H1 (cell line): ENCODE measurements at places on chromosomes 12 and 14. TPM values are rescaled to one million over a fixed set of nuclear protein-coding genes. Genes with fewer than 3 reads are reported as not detected.

SLC16A7 gene
- 2.9 and 4.3 TPM in 2 replicates for total RNA-seq

WNT1 gene
- not detected in 2 replicates for total RNA-seq

GPR162 gene
- total RNA-seq, result 8.6 and 8.8 TPM in 2 replicates

ACRBP gene
- 0.80 and 1.2 TPM in 2 replicates for total RNA-seq

SLC17A8 gene
- 0.11 and 0.30 TPM in 2 replicates for total RNA-seq

ANKRD52 gene
- 34.1 and 36.3 TPM in 2 replicates for total RNA-seq

LIN7A gene
- 17.8 and 22.0 TPM in 2 replicates for total RNA-seq

APOLD1 gene
- total RNA-seq, result 0.34 and 0.71 TPM in 2 replicates

CLMN gene
- 7.6 and 8.2 TPM in 2 replicates for total RNA-seq

FAM177A1 gene
- 32.0 and 34.0 TPM in 2 replicates for total RNA-seq

GPRC5A gene
- total RNA-seq, result 1.0 and 1.5 TPM in 2 replicates

- no peak overlapping the region for H3K4me3 ChIP-seq
- H3K27ac ChIP-seq, result no peak overlapping the region
- H3K27me3 ChIP-seq, result no peaks in the 10 kb centered on the region
- no peaks in the 10 kb centered on the region for H3K36me3 ChIP-seq
- no peaks in the 10 kb centered on the region for H3K4me1 ChIP-seq
- no peak for DNase-seq
These were observed 139.6 kb downstream of the PRKD1 start for GRCh38 chr14:29788093-29788492.

DNA sequence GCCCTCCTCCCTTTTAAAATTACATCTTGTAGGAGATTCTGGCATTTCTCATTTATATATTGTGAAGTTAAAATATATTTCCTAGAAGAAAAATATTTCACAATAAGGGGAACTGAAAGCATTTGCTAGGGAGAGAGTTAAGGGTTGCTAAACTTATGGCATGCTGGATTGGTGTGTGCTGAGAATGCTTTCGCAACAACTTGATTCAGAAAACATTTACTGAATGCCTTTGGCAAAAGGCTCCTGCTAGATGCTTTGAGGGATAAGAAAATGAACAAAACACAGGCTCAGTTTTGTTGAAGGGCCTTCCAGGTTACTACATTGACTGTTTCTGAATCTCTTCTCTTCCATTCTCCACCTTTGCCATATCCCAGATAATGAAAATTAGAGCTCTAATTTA lies 67.5 kb downstream of the DIP2B start:
- DNase-seq, result no peak
- no peaks in the 10 kb centered on the region for H3K36me3 ChIP-seq
- H3K4me3 ChIP-seq, result no peak overlapping the region
- no peak overlapping the region for H3K27ac ChIP-seq
- H3K4me1 ChIP-seq, result peaks cover 19% of the 10 kb centered on the region

- peaks cover 4% of the 10 kb centered on the region for H3K4me1 ChIP-seq
- H3K4me3 ChIP-seq, result no peak overlapping the region
- no peaks in the 10 kb centered on the region for H3K36me3 ChIP-seq
- H3K27ac ChIP-seq, result no peak overlapping the region
These were observed 1.8 kb downstream of the JAG2 start for GRCh38 chr14:105166571-105167302.

GRCh38 chr12:111316671-111317070 lies 52.2 kb downstream of the PHETA1 start:
- no peak overlapping the region for H3K27ac ChIP-seq
- no peaks in the 10 kb centered on the region for H3K36me3 ChIP-seq
- no peak overlapping the region for H3K4me3 ChIP-seq
- H3K4me1 ChIP-seq, result no peaks in the 10 kb centered on the region
- H3K27me3 ChIP-seq, result no peaks in the 10 kb centered on the region

- H3K36me3 ChIP-seq, result no peaks in the 10 kb centered on the region
- no peak for DNase-seq
- no peak overlapping the region for H3K27ac ChIP-seq
- no peaks in the 10 kb centered on the region for H3K4me1 ChIP-seq
These were observed 40.2 kb downstream of the DACT1 start for GRCh38 chr14:58677996-58678395.

DNA sequence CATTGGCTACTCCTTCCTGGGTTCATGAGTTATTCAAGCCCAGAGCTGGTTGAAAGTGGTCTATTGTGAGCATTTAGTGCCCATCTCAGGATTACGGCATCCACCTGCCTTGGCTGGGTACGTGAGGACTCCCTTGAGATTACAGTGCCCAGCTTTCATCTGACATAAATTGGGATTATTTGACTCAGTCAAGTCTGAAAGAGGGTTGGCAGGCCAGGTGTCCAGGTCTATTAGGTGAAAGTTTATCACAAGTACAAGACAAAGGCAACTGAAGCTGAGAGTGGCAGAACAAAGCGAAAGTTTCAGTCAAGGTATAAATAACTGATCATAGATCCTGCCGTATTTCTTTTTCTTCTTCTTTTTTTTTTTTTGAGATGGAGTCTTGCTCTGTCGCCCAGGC lies 84.6 kb upstream of the ATF7IP start:
- H3K36me3 ChIP-seq, result no peaks in the 10 kb centered on the region
- H3K27me3 ChIP-seq, result peaks cover 48% of the 10 kb centered on the region
- no peak overlapping the region for H3K4me3 ChIP-seq
- H3K27ac ChIP-seq, result no peak overlapping the region
- peaks cover 3% of the 10 kb centered on the region; the same call in 1 of the 2 replicates for H3K4me1 ChIP-seq
- DNase-seq, result no peak

DNA sequence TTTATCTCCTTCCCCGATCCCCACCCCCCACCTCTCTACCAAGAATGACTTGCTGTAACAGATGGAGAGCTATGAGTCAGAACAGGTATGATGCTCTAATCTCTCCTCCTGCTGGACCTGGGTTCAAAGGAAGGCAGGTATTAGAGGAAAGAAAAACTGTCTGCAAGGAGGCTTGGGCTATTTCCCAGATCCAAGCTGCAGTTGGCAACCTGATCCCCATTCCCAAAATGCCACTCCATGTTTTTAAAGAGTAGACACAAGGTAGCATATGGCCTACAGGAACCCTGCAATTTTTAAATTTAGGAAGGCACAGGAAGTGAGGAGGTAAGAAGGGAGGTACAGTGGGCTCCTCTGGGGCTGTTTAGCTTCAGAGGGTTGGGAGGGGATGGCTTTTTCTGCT lies 33.0 kb downstream of the SRRM4 start:
- no peaks in the 10 kb centered on the region for H3K27me3 ChIP-seq
- H3K4me1 ChIP-seq, result no peaks in the 10 kb centered on the region; the same call in 1 of the 2 replicates
- no peaks in the 10 kb centered on the region for H3K36me3 ChIP-seq
- DNase-seq, result no peak

DNA sequence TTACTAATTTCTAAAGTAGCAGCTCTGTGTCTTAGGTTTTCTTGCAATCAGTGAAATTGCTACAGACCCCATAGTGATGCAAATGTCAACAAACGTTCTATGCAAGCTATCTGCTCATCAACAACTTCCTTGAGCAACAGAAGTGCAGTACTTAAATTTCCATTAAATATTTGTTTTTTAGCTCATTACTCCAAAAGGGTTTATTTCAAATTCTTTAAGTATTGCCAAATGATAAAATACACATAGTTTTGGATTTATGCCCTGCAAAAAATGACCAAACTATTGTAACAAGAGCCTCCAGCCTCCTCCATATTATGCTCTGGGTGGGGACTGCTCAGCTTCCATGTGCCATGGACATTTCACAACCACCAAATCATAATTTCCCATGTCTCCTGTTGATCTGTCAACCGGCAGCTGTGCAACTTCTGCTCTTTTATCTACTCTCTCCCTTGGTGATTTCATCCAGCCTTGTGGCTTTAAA lies 4.4 kb downstream of the BDKRB1 start:
- H3K27me3 ChIP-seq, result no peaks in the 10 kb centered on the region
- no peak for DNase-seq
- no peaks in the 10 kb centered on the region for H3K4me1 ChIP-seq
- H3K4me3 ChIP-seq, result no peak overlapping the region
- H3K27ac ChIP-seq, result no peak overlapping the region

GRCh38 chr14:54221432-54221803 lies 175.4 kb upstream of the CDKN3 start:
- H3K27me3 ChIP-seq, result peaks cover 25% of the 10 kb centered on the region
- H3K4me3 ChIP-seq, result no peak overlapping the region
- no peak for DNase-seq
- peaks cover 12% of the 10 kb centered on the region for H3K4me1 ChIP-seq
- H3K36me3 ChIP-seq, result no peaks in the 10 kb centered on the region

GRCh38 chr14:105867961-105868599 lies 341.7 kb downstream of the TMEM121 start:
- no peak for DNase-seq
- no peak overlapping the region for H3K4me3 ChIP-seq
- no peak overlapping the region for H3K27ac ChIP-seq
- H3K36me3 ChIP-seq, result no peaks in the 10 kb centered on the region

DNA sequence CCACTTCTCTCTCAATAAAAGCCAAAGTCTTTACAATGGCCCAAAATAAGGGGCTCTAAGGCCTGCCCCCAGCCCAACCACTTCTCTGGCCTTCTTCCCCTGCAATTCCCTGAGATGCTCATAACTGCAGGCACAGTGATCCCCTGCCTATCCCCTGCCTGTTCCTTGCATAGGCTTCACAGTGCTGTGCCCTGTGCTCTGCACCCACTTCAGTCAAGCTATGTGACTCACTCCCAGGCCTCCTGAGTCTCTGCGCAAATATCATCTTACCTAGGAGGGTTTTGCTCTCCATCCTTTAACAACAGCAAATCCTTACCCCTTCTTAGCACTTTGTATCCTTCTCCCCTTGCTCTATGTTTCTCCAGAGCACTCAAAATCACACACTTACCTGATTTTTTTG lies 242.2 kb downstream of the MSRB3 start:
- H3K36me3 ChIP-seq, result no peaks in the 10 kb centered on the region
- no peak overlapping the region for H3K4me3 ChIP-seq
- no peaks in the 10 kb centered on the region; the same call in 1 of the 2 replicates for H3K4me1 ChIP-seq
- no peak overlapping the region for H3K27ac ChIP-seq
- no peak for DNase-seq

DNA sequence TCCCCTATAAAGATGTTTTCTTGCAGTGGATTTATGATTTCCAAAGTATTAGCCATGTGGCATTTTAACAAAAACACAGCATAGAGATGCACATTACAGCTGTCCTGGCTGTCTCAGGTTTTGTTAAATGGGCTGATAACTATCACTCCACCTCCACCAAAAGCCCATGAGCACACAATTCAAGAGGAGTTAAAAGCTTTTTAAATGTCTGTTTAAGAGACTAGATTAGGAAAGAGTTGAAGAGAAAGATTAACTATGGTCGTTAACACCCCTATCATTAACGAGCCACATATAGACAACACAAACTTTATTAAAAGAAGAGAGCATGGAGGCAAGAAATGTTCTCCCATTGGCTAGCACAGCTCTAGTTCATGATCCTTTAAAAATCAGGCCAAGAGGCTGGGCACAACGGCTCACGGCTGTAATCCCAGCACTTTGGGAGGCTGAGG lies 14.5 kb downstream of the CBX5 start:
- no peaks in the 10 kb centered on the region for H3K27me3 ChIP-seq
- no peak overlapping the region for H3K4me3 ChIP-seq
- H3K27ac ChIP-seq, result no peak overlapping the region
- no peaks in the 10 kb centered on the region for H3K36me3 ChIP-seq
- H3K4me1 ChIP-seq, result peaks cover 3% of the 10 kb centered on the region
- DNase-seq, result no peak

GRCh38 chr12:52295663-52296062 lies 4.3 kb upstream of the KRT81 start:
- no peak overlapping the region for H3K4me3 ChIP-seq
- H3K27ac ChIP-seq, result no peak overlapping the region
- H3K27me3 ChIP-seq, result no peaks in the 10 kb centered on the region
- H3K36me3 ChIP-seq, result no peaks in the 10 kb centered on the region
- H3K4me1 ChIP-seq, result no peaks in the 10 kb centered on the region

DNA sequence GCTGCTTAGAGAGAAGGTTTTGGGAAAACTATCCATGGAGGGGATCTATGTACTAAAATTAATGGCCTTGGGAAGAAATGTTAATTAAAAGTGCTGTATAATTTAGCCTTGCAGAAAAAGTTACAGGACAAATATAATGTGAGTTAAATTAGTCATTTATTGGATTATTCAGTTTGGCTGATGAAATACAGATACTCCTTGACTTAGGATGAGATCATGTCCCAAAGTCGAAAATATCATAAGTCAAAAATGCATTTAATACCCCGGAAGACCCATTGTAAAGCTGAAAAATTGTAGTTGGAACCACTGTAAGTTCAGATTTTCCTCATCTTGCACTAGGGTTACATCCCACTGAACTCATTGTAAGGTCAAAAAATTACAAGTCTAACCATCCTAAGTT lies 9.7 kb downstream of the RTRAF start:
- peaks cover 57% of the 10 kb centered on the region for H3K36me3 ChIP-seq
- DNase-seq, result no peak
- peaks cover 3% of the 10 kb centered on the region; the same call in 1 of the 2 replicates for H3K4me1 ChIP-seq

DNA sequence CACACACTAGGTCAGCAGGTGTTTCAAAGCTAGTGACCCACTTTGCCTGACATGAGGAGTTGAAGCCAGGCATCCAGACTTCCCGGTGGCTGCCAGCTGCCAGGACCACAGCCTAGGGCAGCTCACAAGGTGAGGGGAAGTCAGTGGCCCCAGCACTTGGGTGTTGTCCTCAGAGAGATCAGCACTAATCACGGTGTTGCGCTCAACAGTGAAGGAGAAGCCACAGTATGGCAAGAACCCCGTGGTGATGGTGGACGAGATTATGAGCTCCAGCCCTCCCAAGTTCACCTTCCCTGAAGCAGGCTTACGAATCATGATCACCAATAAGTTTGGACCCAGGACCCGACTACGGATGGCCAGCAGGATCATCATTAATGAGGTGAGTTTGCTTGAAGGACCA lies 59.9 kb upstream of the RIN3 start:
- H3K4me1 ChIP-seq, result no peaks in the 10 kb centered on the region
- no peak overlapping the region for H3K27ac ChIP-seq
- H3K27me3 ChIP-seq, result no peaks in the 10 kb centered on the region
- H3K4me3 ChIP-seq, result no peak overlapping the region
- no peak for DNase-seq
- H3K36me3 ChIP-seq, result no peaks in the 10 kb centered on the region

DNA sequence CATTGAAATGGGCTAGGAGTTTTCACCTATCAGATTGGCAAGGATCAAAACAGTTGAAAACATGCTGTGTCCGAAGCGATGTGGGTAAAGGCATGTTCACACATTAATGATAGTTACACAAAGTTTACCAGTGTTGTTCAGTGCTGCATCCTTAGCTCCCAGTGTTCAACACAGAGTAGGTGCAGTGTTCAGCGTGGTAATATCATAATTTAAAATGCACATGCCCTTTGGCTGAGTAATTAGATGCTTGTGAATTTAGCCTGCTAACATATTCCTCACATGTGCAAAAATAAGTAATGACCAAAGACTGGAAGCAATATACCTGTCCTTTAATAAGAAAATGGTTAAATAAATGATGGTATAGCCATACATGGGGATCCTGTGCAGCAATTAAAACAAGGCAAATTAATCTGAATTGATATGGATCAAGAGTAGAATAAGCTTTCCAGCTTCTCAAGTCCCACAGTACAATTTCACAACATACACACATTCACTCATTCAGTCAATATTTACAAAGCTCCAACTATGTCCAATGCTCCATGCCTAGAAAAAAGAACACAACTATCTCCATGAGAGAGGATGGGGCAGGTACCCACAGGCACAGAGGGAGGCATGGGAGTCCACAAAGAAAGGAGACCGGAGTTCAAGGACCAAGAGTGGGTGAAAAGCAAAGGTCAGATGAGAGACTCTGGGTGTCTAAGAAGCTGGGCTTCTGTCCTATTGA lies 12.8 kb downstream of the TMCC3 start:
- H3K36me3 ChIP-seq, result no peaks in the 10 kb centered on the region
- no peak for DNase-seq
- H3K27me3 ChIP-seq, result no peaks in the 10 kb centered on the region
- no peak overlapping the region for H3K4me3 ChIP-seq
- no peaks in the 10 kb centered on the region; the same call in 1 of the 2 replicates for H3K4me1 ChIP-seq

GRCh38 chr12:123571343-123571813 lies 13.0 kb upstream of the TMED2 start:
- H3K36me3 ChIP-seq, result no peaks in the 10 kb centered on the region
- H3K27me3 ChIP-seq, result no peaks in the 10 kb centered on the region
